ENCODE measurements at places on chromosomes 2 and 18. TPM values are rescaled to one million over a fixed set of nuclear protein-coding genes. Genes with fewer than 3 reads are reported as not detected.

Gene FSHR
- not detected for total RNA-seq

Gene ALLC
- not detected for total RNA-seq

Gene COL4A4
- total RNA-seq = 33.4 TPM

Gene MAPK4
- under 0.01 TPM for total RNA-seq

Gene CABLES1
- 19.0 TPM for total RNA-seq

Gene MYO7B
- 0.06 TPM for total RNA-seq

Gene SERPINB3
- total RNA-seq = not detected

Gene ERMN
- under 0.01 TPM for total RNA-seq

Gene TMEM163
- 0.26 TPM for total RNA-seq

Gene PAX8
- 0.13 TPM for total RNA-seq

All from aortic smooth muscle cell (primary cell).